ENCODE measurements at places on chromosomes 12 and 14.

DNA sequence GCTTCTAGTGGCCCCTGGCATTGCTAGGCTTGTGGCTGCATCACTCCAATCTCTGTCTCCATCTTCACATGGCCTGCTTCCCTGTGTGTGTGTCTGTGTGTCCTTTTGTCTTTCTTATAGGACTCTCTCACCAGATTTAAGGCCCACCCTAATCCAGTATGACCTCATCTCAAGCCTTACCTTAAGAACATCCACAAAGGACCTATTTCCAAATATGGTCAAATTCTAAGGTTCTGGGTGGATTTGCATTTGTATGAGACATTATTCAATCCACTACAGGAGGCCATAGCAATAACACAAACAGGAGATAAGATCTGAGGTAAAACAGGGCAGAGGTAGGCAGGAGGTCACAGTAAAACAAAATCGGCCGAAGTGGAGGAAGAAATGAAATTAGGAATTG, 375.9 kb downstream of the BTG1 start:
- no peak for DNase-seq

DNA sequence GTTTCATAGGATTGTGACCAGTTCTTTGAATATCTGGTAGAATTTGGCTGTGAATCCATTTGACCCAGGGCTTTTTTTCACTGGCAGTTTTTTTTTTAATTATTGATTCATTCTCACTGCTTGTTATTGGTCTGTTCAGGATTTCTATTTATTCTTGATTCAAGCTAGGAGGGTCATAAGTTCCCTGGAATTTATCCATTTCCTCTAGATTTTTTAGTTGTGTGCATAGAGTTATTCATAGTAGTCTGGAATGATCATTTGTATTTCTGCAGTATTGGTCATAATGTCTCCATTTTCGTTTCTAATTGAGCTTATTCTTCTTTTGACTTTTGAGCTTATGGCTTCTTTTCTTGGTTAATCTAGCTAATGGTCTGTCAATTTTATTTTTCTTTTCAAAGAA, 291.6 kb downstream of the AKAP6 start:
- DNase-seq, result no peak

GRCh38 chr12:124312601-124313000, 17.7 kb downstream of the RFLNA start:
- no peak for DNase-seq

DNA sequence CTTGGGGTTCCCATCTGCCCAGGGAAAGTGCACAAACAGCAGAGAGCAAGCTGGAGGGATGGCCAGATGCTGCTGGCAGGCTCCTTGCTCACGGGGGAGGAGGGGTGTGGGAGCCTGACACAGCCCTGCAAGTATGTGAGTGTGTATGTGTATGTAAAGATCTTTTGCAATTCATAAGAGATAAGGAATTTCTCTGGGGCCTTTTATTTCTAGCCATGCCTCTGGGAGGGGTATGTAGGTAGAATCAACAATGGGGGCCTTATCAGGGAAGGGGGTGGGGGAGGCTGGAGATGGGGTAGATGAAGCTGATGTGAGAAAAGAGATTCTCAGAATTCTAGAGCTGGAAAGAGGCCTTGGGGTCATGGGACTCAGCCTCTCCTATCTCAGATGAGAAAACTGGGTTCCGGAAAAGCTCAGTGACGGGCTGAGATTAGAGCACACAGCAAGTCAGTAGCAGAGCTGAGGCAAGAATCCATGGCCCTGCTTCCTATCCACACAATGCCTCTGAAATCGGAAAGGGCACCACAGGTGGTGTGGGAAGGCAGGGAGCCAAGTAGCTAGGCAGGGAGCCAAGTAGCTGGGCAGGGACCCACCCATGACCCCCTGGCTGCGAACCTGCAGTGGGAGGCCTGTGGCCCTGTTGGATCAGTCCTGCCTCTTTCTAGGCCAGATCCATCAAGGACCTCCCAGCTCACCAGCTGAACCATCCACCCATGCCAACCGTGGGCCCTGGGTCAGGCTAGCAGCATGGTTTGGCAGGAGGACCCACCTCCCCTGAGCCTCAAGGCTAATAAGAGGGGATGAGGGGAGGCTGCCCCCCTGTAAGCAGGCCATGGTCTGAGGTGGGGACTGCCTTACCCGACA, 54.7 kb downstream of the PLEKHG3 start:
- DNase-seq, result no peak

- DNase-seq, result no peak
These were observed 18.9 kb downstream of the KIF26A start for GRCh38 chr14:104157016-104157928.

GRCh38 chr12:104788840-104789271, 169.2 kb downstream of the SLC41A2 start:
- no peak for DNase-seq

GRCh38 chr14:61537563-61538463, 157.5 kb upstream of the HIF1A start:
- no peak for DNase-seq

DNA sequence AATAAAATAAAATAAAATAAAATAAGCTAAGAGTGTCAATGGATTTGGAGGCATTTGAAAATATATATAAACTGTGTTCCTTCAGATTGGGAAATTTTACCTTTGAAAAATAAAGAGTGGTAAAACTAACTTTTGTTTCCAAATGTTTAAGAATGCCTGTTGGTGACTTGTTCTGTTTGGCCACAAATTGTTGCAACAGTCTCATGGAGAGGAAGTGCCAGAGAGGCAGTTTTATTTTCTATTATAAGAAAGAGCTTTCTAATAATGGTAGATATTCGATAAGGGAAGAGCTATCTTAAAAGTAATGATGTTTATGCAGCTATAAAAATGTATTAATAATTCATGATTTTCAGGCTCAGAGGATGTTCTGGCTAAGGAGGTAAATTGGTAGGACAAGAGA, 68.8 kb upstream of the MDGA2 start:
- no peak for DNase-seq

GRCh38 chr12:54005853-54006558, 2.8 kb upstream of the HOXC8 start:
- DNase-seq, result peak; percentile 83

- no peak for DNase-seq
These were observed 40.8 kb upstream of the PNMA1 start for GRCh38 chr14:73754911-73755360.

DNA sequence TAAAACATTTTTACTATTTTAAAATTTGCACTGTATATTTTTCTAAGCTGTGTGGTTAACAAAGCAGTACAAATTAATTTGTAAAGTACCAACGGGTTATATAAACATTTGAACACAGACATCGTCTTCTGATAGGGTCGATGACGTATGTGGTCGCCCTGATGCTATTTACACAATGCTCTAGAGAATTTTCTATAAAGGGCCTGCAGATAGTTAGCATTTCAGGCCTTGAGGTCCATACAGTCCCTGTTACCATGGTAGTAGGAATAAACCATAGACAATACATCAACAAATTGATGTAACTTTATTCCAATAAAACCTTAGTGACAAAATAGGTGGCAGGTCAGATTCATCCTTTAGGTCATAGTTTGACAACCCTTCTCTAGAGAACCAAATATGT, 25.7 kb upstream of the PDZRN4 start:
- DNase-seq, result no peak
